ENCODE measurements at places on chromosomes 11 and 22. TPM values are rescaled to one million over a fixed set of nuclear protein-coding genes. Genes with fewer than 3 reads are reported as not detected.

The PDGFB gene
- total RNA-seq: 9.8 TPM

The PIH1D2 gene
- 59.5 TPM for total RNA-seq

The PRRG4 gene
- 1.1 TPM for total RNA-seq

The STX3 gene
- 94.3 TPM for total RNA-seq

The C1QTNF4 gene
- 25.1 TPM for total RNA-seq

The SBF1 gene
- 201 TPM for total RNA-seq

The SAA2 gene
- 2.4 TPM for total RNA-seq

The ACTN3 gene
- 1.7 TPM for total RNA-seq

The SMIM38 gene
- total RNA-seq: 3.9 TPM

The CSF2RB gene
- 2.3 TPM for total RNA-seq

The ARCN1 gene
- 107 TPM for total RNA-seq

The RFPL1 gene
- total RNA-seq: 0.71 TPM

- no peak overlapping the region for H3K27ac ChIP-seq
- H3K4me3 ChIP-seq: no peak overlapping the region
- DNase-seq: no peak
- no peaks in the 10 kb centered on the region for H3K36me3 ChIP-seq
- no peaks in the 10 kb centered on the region for H3K4me1 ChIP-seq
- no peaks in the 10 kb centered on the region for H3K27me3 ChIP-seq
Measured at GRCh38 chr22:49553518-49554295, 274.0 kb downstream of the BRD1 start.

- H3K27me3 ChIP-seq: no peaks in the 10 kb centered on the region
- no peaks in the 10 kb centered on the region for H3K36me3 ChIP-seq
- H3K4me1 ChIP-seq: peaks cover 9% of the 10 kb centered on the region
Measured at GRCh38 chr22:26660961-26661578, 3.7 kb downstream of the MIAT start.

- peaks cover 20% of the 10 kb centered on the region for H3K4me1 ChIP-seq
- DNase-seq: peak; percentile 44
- H3K27ac ChIP-seq: no peak overlapping the region
Measured at GRCh38 chr11:117300283-117300663, 9.1 kb downstream of the BACE1-AS start.

DNA sequence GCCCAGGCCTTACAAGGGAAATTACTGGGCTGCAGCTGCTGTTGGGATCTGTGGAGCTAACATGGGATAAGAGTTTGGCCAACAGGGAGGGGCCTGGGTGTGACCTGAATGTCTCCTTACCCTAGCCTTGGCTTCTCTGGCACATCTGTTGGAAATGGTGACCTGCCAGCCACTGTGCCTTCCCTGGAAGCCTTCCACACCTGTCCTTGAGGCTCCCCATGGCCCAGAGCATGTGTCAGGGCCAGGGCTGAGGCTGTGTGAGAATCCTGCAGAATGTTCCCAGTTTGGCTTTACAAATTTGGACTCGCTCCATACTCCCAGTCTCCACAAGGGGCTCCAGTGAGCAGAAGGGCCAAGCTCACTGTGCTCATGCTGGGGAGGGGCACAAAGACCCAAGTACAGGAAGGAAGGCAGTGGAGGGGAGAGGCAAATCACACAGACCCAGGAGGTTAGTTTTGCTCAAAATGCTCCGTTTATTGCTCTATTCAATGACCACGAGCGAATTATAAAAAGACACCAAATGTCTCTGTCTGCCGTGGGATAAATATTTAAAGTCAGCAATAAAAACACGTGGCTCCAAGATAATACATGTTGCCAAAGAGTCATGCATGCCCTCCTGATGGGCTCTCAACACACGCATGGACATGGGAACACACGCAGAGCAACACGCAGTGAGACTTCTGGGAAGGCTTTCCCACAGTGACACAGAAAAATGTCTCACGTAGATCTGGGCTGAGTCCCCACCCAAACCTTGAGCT is 1.7 kb upstream of the IGSF22 start:
- no peaks in the 10 kb centered on the region for H3K4me1 ChIP-seq
- H3K36me3 ChIP-seq: no peaks in the 10 kb centered on the region

- no peak overlapping the region for H3K4me3 ChIP-seq
- no peak overlapping the region for H3K27ac ChIP-seq
- no peaks in the 10 kb centered on the region for H3K36me3 ChIP-seq
- DNase-seq: peak; percentile 37
Measured at GRCh38 chr11:11510939-11511338, 110.9 kb downstream of the GALNT18 start.

- no peaks in the 10 kb centered on the region for H3K4me1 ChIP-seq
- H3K27me3 ChIP-seq: no peaks in the 10 kb centered on the region
- no peaks in the 10 kb centered on the region for H3K36me3 ChIP-seq
- no peak overlapping the region for H3K27ac ChIP-seq
- no peak overlapping the region for H3K4me3 ChIP-seq
Measured at GRCh38 chr22:31550871-31551370, 54.6 kb downstream of the SFI1 start.

- H3K36me3 ChIP-seq: no peaks in the 10 kb centered on the region
- H3K4me3 ChIP-seq: no peak overlapping the region
- peak; percentile 78 for DNase-seq
- H3K27ac ChIP-seq: no peak overlapping the region
- no peaks in the 10 kb centered on the region for H3K27me3 ChIP-seq
Measured at GRCh38 chr22:50274311-50274710, 4.1 kb upstream of the MAPK11 start.

GRCh38 chr22:39598017-39598965 is 27.7 kb downstream of the CACNA1I start:
- no peaks in the 10 kb centered on the region for H3K27me3 ChIP-seq
- H3K36me3 ChIP-seq: no peaks in the 10 kb centered on the region
- peak; percentile 69 for DNase-seq
- H3K4me3 ChIP-seq: no peak overlapping the region
- H3K4me1 ChIP-seq: peaks cover 2% of the 10 kb centered on the region

- no peaks in the 10 kb centered on the region for H3K36me3 ChIP-seq
- no peaks in the 10 kb centered on the region for H3K27me3 ChIP-seq
- no peak overlapping the region for H3K4me3 ChIP-seq
- H3K4me1 ChIP-seq: peaks cover 24% of the 10 kb centered on the region
Measured at GRCh38 chr11:66323684-66324083, 6.8 kb upstream of the CD248 start.

DNA sequence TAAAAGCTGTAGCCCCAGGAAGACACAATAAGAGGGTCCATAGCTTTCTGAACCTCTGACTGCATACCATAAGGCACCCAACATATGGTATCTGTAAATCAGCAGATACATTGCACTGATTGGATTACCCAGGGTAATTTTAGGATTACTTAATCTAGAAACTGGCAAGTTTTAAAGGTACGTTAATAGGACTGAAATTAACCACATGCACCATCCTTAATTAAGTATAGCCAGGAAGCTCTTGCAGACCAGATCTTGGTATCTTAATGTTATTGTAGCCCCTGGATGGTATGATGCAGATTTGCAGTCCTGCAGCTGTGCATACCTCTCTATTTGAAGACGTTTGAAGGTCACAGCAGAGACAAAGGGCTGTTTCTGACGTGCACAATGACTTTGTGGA is 72.8 kb downstream of the ARHGAP42 start:
- no peak overlapping the region for H3K4me3 ChIP-seq
- no peaks in the 10 kb centered on the region for H3K4me1 ChIP-seq
- H3K27me3 ChIP-seq: no peaks in the 10 kb centered on the region
- no peak for DNase-seq

- no peak for DNase-seq
- H3K4me3 ChIP-seq: no peak overlapping the region
- no peaks in the 10 kb centered on the region for H3K36me3 ChIP-seq
- no peaks in the 10 kb centered on the region for H3K4me1 ChIP-seq
Measured at GRCh38 chr11:111153194-111153593, 92.3 kb upstream of the POU2AF2 start.

DNA sequence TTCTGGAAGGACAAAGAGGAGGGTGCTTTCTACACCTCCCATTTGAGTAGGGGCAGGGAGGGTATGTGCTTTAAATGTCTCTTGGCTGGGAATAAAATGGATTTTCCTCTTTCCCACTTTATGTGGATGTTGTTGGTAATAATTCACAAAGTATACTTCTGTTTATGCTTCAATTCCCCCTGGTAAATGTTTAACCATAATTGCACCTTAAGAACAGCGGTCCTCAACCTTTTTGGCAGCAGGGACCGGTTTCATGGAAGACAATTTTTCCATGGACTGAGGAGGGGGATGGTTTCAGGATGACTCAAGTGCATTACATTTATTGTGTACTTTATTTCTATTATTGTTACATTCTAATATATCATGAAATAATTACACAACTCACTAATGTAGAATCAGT is 4.0 kb upstream of the TP53AIP1 start:
- H3K4me1 ChIP-seq: no peaks in the 10 kb centered on the region
- DNase-seq: no peak
- H3K27me3 ChIP-seq: no peaks in the 10 kb centered on the region

DNA sequence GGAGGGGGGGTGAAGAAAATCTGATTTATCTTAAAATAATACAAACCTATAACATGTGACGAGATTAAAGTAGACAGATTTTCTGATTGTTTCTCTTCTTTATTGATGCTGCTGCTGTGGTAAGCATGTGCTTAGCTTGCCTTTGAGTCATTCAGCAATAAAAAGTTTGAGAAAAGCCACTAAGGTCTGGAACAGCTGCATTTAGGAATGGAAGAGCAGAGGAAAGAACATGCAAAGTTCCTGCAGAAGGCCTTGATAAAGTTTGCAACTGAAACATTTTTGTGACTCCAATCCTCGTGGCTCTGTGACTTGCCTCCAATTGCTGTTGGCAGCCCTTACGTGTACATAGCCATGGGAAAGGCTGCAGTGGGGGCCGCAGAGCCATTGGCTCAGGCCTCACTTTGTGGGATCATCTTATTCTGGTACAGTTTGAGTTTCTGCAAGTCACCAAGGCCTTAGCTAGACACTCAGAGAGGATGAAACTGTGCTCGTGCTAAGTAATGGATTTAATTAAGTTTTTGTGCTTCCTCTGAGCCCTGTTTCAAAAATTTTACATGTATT is 370.2 kb downstream of the AASDHPPT start:
- no peak overlapping the region for H3K4me3 ChIP-seq
- no peak overlapping the region for H3K27ac ChIP-seq
- DNase-seq: peak; percentile 55
- H3K36me3 ChIP-seq: no peaks in the 10 kb centered on the region
- no peaks in the 10 kb centered on the region for H3K27me3 ChIP-seq

- no peaks in the 10 kb centered on the region for H3K27me3 ChIP-seq
- H3K4me1 ChIP-seq: no peaks in the 10 kb centered on the region
- no peak overlapping the region for H3K27ac ChIP-seq
Measured at GRCh38 chr11:107961480-107961879, 33.2 kb downstream of the RAB39A start.

DNA sequence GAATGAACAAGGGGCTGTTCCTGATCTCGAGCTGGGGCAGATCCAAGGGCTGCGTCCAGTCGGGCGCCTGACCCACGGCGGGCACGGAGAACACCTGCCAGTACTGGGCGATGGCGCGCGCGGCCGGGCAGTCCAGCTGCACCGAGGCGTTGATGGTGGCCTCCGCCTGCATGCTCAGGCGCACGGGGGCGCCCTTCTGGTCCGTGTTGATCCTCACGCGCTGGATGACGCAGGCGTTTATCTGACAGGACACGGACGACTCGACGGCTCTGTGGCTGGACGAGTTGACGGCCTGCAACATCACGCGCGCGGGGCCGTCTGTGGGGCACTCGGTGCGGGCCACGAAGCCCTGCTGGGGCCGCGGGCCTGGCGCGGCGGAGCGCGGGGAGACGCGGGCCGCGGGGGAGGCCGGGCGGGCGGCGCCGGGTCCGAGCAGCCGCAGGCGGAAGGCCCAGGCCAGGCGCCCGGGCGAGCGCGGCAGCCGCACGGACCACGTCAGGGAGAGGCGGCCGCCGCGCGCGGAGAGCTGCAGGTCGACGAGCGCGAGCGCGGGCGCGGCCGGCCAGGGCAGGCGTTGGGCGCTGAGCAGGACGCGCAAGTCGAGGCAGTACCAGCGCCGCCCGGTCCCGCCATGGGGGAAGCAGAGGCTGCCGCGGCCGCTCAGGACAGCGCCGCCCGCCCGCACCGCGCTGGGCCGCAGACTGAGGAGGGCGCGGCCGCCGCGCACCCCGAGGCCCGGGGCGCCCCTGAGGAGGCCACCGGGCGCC is 511 bp downstream of the PKDREJ start:
- no peaks in the 10 kb centered on the region for H3K4me1 ChIP-seq
- H3K27ac ChIP-seq: peak overlapping the region; percentile 36
- peak; percentile 78 for DNase-seq
- no peaks in the 10 kb centered on the region for H3K27me3 ChIP-seq
- H3K4me3 ChIP-seq: peak overlapping the region; percentile 34

DNA sequence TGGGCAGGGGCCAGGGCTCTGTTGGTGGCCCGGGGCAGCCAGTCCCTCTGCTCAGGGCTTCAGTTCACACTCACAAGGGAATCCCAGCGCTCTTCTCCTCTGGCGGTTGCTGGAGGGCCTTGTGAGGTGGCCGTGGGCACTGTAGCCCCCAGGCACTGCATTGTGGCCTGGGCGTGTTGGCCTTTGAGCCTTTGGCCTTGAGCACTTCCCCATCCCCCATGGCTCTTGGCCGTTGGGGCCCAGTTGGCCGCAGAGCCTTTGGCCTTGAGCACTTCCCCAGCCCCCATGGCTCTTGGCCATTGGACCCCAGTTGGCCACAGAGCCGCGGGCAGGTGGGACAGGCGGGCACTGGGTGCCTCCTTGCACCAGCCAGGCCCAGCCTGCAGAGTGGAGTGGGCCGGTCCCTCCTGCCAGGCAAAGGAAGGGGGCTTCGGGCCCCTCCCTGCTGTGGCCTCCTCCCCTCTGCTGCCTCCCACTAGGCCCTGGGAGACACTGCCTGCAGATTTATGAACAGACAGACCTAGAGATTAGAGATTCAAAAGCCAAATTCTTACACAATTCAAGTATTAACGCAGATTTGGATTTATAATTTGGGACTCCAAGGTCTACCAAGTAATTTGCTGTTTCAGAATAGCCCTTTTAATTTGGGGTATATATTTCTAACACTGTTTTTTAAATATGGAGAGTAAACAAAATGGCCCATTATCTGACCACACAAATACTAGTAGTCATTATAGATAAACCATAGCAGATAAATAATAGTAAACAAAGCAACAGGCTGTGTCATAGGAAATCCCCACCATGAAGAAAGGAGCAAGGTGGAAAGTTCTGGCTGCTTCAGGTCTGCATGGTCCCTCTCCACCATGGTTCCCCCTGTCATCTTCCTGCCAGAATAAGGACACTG is 18.2 kb upstream of the TXNRD2 start:
- H3K4me3 ChIP-seq: peak overlapping the region; percentile 4
- H3K27ac ChIP-seq: peak overlapping the region; percentile 62
- no peaks in the 10 kb centered on the region for H3K36me3 ChIP-seq
- peaks cover 14% of the 10 kb centered on the region for H3K4me1 ChIP-seq
- no peaks in the 10 kb centered on the region for H3K27me3 ChIP-seq
- DNase-seq: no peak

All from testis (tissue), 5 donors.